Cardiac muscle cell (in vitro differentiated cells and primary cell): ENCODE measurements at places on chromosomes 5 and 9.

DNA sequence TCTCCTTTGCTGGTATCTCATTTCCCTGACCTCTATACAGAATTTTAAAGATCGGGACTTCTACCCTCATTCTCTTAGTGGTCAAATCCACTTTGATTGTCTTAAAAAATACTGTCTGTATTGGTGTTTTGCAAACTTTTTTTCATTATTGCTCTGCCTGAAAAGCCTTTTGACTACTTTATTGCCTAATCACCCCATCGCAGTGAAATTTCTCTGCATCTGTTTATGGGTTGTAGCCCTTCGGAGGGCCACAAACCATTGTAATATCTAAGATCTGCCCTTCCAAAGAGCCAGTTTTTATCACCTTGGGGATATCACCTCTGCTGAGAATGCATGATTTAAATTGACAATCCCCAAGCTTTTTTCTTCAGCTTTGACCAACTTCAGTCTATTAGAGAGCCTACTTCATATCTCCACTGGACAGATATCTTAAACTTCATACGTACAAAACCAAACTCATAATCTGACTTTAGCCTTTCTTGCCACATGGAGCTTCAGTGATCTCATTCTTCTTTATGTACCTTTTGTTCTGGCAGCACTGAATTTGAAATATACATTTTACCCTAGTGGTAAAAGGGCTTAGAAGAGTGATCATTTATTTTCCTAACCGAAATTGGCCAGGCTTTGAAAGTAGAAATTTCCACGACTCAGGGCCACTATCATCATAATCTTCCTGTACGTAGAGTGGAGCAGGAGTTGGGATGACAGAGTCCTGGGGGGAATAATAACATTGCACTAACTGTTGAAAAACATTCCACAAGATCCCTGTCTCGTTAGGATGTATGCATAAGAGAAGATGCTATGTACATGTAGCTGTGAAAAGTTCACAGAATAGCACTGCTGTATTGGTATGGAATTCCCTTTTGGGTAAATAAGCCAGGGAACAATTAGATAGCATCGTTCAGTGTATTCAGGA lies 21.4 kb downstream of the KIF2A start:
- DNase-seq, result no peak

DNA sequence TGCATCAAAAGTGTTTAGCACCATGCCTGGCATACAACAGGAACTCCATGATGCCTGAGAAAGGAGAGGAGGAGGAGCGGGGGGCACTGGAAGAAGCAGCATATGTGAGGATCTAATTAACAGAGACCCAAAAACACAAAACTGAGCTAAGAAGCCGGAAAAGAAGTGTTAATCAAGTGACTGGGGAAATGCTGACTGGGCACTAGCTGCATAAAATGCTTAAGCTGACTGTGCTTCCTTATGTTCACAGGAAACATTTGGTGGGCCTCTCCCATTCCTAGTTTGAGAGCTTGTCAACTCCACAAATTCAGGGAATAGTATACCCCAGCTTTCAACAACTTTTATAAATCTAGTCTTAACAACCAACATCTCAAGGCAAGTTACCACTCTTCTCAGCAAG lies 26.6 kb downstream of the DEPDC1B start:
- no peak for DNase-seq

- DNase-seq, result peak; percentile 92
Measured at GRCh38 chr5:74042959-74043358, 417.0 kb downstream of the ARHGEF28 start.

DNA sequence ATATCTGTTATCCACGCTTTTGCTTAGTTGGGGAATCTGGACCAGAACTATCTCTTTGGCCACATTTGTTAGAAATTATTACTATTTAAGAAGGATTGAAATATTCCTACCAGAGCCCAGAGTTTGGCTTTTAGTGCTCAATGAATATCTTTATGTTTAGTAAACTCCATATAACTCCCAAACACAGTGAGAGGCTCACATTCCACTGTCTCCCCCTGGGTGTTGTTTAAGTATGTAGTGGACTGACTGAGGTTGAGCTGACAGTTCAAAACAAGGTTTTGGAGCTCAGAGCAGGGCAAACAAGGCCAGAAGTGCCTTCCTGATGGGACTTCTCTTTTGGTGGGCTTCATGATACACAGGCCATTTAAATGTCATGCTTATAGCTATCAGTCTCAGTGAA lies 216.0 kb downstream of the SMARCA2 start:
- no peak for DNase-seq

DNA sequence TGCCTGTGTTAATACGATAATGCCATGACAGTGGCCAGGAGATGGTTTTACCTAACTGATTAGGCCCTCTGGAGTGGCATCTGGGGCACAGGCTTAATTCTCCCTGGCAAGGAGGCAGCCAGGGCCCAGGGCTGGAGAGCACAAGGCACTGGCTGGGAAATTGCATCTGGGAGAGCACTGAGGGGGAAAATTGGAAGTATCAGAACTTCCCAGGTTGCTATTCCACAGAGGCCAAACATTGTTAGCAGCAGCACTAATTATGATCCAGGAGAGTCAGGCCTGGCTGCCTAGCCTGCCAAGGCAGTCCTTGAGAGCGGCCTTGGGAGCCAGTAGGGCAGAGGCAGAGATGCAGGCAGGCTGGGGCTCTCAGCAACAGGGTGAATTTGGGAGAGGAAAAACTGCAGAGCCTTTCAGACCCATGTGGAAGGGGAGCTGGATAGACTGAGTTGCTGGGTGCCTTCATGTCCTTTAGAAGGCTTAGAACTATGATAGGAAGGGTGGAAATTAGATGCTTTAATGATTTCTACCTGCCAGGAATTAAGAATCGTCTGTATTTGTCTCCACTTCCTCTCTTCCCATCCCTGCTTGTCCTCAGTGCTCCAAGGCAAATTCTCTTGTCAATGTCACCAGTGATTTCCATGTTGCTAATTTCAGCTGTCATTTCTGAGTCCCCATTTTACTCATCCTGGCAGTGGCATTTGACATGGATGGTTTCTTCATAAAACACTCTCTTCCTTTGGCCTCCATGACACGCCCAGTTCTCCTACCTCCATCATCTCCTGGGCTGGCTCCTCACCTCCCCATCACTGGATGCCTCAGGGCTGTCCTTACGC lies 56.1 kb upstream of the HSPA9 start:
- no peak for DNase-seq

GRCh38 chr9:5767968-5768932 lies 64.7 kb downstream of the ERMP1 start:
- no peak for DNase-seq

DNA sequence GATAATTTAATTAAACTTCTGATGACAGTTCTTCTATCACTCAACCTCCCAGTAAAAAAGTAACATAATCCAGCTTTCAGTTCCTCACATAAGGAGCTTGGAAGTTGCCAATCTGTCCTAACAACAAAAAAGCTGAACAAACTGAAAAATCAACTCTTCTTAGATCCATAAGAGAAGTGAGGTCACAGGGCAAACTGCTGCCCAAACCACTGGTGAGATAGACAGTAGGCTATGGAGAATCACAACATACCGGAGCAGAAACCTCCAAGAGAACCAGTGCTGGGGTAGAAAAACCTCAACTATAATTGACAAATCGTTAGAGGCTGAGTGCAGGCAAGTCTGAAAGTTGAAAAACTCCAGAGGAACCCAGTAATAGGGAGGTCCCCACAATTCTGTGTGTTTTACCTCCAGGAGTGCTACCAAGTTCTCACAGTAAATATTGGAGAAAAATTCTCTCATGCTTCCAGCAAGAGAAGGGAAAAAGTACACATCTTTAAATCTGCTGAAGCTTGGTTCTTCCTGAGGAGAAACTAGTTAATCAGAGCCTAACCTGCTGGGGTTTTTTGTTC lies 300.0 kb downstream of the PDE4D start:
- DNase-seq, result no peak

DNA sequence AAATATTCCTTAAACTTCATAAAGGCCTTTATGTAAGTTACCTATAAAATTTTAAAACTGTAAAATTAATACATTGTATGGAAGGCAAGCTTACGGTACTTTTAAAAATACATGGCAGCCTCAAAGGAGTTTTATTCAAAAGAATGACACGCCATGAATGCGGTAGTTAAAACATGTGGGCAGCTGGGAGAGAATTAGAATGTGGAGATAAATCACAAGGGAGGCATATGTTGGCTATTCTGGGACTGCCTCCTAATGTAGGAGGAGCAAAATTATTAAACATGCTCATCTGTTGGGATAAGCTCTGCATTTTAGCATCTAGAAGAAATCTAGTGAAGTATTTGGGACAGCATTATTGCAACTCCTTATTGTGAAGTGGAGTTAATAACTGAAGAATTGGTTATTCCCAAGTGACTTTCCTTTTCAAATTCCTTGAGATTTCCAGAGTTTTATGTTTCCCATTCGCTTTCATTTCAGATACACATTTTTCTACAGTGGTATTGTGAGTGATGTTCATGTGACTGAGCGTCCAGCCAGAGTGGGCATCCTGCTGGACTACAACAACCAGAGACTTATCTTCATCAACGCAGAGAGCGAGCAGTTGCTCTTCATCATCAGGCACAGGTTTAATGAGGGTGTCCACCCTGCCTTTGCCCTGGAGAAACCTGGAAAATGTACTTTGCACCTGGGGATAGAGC lies 109.4 kb downstream of the CMYA5 start:
- no peak for DNase-seq

- no peak for DNase-seq
Measured at GRCh38 chr9:690517-691111, 150.9 kb upstream of the DMRT1 start.

DNA sequence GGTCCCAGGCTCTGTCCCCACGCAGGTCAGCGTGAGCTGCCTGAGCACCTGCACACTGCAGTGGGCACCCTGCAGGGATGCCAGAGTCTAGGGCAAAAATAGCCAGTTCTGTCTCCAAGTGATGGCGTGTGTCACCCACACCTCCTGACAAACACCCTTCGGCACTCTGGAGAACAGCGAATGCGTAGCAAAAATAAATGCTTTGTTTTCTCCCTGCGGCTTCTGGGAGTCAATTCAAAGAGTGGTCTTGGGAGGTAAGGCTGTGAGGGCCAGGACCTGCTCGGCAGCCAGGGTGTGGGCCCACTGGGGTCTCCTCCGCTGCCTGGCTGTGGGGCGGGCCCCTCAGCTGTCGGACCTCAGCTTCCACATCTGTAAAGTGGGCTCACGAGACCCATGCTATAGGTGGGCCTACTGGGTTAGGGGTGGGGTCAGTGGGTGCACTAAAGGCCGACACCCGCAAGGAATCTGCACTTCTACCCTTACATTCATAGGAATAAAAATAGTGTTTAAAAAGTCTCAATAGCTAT lies 37.4 kb downstream of the RASGEF1C start:
- DNase-seq, result peak; percentile 56

DNA sequence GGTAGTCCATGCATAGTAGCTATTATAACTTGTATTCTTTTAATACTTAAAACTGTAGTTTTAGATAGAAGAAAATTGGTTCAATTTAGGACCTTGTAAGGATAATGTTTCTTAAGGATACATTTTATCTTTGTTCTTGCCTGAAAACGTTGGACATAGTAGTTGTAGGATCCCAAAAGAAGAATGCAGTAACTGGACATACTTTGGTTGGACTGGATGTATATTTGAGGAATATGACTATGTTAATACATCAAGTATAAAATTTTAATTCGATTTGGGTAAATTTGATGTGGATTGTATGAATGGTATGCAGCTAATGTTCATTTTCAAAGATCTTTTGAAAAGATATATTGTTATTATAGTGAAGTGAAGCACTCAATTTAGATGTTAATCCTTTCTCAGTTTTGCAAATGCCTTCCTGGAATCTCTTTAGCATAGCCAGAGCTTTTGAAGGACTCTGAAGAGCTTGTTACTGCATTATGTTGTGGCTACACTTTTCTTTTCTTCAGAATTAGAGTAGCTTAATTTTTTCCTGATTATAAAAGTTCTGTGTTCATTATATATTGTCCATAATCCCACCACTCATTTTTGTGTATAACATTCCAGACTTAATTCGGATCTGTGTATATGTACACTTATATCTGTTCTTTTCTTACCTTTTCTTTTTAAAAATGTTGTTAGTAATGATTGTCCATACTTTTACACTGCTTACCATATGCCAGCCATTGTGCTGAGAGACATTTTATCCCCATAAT lies 41.2 kb downstream of the LRRTM2 start:
- no peak for DNase-seq

- DNase-seq, result no peak
Measured at GRCh38 chr5:33507426-33507825, 66.7 kb downstream of the TARS1 start.

DNA sequence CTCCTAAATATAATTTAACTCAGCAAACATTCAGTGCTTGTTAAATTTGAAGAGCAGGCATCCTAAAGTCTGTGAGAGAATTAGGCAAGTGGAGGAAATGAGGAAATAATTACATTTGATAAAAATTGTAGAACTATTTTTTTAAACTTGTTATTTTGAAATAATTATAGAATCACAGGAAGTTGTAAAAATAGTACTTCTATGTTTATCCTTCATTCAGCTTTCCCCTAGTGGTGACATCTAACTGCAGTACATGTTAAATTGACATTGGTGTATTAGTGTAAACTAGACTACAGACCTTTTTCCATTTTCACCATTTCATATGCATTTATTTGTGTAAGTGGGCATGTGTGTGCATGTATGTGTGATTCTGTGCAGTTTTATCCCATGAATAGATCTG lies 51.6 kb downstream of the F2RL2 start:
- DNase-seq, result no peak

DNA sequence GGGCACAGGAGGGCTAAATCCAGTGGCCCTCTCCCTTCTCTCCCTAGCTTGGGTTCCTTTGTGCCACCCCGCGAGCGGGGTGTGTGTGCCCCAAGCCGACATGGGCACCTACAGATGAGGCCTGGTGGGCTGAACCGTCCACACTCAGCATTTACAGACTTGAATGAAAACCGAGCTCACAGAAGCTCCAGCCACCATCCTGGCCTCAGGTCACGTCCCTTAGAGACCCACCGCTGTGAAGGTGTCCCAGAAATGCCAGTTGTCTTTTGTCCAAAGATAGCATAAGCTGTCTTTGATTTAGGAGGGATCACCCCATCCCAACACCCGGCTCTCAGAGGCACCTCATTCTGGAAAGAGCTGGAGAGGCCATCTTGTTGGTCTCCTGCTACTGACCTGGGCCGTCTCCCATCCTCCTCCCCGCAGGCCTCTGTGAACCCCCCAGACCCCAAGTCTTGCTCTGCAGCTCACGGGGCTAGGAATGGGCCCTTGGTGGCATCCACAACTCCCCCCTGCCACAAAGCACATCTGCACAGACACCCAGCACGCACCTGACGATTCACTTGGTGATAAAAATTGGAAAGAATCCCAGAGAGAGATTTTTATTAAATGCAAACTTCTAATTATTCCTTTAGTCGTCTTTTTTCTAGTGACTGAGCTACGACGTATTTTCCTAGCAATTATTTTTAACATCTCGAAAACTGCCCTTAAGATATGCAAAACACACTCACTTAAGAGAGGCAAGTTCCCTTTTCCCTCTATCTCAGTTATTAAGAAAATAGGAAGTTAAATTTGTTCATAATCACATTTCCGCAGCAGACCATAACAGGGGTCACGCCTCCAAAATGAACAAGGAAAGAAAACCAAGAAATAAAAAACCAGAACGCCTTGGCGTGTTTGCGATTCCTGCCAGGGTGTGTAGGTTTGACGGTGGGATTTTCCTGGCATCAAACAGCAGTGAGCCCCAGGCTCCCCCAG lies 80.5 kb upstream of the LMX1B start:
- DNase-seq, result no peak
